Anterior cingulate cortex (tissue), 58 donors: ENCODE measurements at places on chromosomes 12 and 14.
A peak's percentile ranks its signal among the peaks of the same experiment; 100 is the strongest.

- no peak for DNase-seq
Observed at GRCh38 chr12:54981796-54982195, 2.8 kb downstream of the TESPA1 start.

GRCh38 chr12:2646341-2646740, 148.4 kb upstream of the FKBP4 start:
- no peak for DNase-seq

DNA sequence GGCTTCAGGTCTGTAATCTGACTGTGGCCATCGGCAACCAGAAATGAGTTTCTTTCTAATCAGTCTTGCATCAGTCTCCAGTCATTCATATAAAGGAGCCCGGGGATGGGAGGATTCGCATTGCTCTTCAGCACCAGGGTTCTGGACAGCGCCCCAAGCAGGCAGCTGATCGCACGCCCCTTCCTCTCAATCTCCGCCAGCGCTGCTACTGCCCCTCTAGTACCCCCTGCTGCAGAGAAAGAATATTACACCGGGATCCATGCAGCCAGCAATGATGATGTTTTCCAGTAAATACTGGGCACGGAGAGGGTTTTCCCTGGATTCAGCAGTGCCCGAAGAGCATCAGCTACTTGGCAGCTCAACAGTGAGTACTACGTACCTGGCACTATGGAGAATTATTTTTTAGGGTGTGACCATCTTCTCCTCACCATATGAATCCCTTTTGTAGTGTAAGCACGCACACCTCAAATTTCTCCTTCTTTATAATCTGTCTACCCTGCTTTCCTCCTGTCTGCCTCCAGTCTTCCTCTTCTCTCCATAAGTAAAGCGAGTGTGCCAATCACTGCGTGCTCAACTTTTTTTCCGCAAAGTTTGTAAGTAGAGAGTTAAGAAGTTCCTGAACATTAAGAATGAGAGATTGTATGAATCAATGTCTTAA, at the start of gene TPH2:
Gene TPH2 (plus strand): TSS at position 118 of the 658 bp plus-strand sequence. CDS start 142 bp downstream, at position 260.
- peak; percentile 14 for DNase-seq

DNA sequence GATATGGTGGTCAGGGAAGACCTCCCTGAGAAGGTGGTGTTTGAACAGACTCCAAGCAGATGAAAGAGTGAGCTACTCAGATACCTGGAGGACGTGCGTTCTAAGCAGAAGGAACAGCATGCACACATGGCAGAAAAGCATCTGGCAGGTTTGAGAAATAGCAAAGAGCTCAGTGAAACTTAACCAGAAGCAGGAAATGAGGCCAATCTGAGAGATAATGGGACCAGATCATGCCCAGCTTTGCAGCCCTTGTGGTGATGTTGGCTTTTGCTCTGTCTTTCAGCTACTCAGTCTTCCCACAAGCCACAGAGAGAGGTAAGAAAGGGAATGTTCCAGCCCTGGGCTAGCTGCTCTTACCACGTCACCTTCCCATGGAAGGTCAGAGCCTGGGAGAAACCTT, 176.3 kb upstream of the GSC start:
- no peak for DNase-seq

GRCh38 chr12:111035578-111036301, 115.4 kb upstream of the MYL2 start:
- no peak for DNase-seq

- no peak for DNase-seq
Observed at GRCh38 chr14:62006116-62006731, 244.0 kb downstream of the SNAPC1 start.
